ENCODE measurements at places on chromosomes 1 and 21. TPM values are rescaled to one million over a fixed set of nuclear protein-coding genes. Genes with fewer than 3 reads are reported as not detected.

DNA sequence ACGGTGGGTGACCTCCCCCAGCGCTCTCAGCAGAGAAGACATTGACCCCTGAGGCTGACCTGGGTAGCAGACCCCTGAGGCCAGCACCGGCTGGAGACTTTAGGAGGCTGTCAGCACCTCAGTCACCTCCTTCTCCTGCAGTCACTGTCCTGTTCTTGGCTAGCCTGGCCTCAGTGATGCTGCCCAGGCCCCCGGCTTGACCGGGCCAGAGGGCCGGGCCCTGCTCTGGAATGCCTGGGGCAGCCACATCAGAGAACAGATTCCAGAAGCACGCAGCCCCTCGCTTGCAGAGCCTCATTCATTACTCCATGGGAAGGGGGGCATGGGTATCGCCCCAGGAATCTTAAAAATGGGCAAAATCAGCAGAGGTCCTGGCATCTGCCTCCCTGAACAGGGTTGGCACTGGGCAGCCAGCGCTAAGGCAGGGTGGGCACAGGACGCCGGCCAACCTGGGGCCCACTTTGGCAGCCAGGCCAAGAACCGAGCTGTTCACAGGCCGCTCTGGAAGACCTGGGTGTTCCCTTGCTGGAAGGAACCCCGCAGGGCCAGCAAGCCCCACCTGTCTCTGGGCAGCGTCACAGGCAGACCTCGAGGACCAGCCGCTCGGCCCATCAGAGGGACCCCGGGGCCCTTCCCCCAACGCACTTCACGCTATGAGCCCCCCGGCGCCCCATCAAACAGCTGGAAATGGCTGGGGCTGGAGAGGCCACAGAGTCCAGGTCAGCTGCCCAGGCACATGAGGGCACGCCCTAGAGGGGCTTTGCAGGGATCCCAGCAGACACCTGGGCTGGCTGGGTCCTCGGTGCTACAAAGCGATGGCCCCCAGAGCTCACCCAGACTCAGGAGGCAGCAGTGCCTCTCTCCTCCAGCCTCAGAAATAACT lies 45.1 kb downstream of the MEGF6 start:
- no peak for DNase-seq

GRCh38 chr1:115060501-115060900 lies 28.8 kb downstream of the TSPAN2 start:
- no peak for DNase-seq

Gene RUNX1
- 4.3 TPM for total RNA-seq

DNA sequence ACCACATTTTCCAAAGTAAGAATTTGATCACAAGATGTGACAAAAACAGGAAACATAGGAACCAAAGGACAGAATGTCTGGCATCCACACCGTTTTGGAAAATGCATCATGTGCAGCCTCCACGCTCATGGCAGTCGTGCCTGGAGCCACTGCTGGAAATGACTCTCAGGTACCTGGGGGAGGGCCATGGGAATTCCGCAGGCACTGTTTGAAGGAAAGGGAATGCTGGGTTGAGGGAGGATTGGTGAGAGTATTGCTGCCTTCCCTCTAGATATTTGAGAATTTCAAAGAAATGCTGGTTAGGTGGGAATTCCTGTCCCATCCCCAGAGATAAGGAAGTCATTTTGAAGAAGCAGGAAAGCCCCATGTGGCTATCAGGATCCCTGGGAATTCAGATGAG lies 10.8 kb downstream of the SLAMF1 start:
- DNase-seq, result no peak

DNA sequence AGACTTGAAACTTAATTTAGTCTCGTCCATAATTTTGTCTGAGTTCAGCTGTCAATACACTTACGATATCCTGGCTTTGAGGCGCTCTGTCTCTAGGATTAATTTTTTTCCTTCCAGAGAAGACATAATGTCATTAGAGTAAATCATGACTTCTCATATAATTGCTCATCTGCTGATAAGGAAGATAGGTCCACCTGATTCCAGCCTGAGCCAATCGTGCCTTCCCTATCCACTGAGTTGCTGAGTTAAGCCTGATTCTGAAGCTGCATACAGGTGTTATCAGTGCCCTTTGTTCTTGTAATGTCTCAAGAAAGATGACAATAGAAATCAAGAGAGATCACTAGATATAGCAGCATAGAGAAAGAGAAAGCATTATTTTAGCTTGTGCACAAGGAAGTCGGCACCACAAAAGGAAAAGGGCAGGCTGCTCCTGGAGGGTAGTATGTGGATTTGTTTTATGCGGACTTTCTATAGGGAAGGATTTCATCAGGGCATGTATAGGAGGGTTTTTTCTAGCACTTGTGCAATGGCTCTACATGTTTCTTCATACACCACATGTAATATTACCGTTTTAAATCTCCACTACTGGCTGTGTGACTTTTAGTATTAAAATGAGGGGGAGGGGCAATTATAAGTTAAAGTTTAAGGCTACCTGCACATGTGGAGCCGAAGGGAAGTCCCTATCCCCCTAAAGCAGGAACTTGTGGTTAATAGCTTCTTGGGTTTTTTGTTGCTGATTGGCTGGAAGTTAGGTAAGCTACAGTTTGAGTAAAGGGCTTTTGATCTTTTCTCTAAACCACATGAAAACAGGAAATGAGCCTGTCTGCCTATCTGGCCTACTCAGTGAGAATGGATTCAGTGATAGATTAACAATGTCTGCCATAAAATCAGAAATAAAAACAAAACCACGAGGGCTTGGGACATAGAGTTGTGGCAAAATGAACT lies 133.4 kb downstream of the PLPPR5 start:
- DNase-seq, result no peak

DNA sequence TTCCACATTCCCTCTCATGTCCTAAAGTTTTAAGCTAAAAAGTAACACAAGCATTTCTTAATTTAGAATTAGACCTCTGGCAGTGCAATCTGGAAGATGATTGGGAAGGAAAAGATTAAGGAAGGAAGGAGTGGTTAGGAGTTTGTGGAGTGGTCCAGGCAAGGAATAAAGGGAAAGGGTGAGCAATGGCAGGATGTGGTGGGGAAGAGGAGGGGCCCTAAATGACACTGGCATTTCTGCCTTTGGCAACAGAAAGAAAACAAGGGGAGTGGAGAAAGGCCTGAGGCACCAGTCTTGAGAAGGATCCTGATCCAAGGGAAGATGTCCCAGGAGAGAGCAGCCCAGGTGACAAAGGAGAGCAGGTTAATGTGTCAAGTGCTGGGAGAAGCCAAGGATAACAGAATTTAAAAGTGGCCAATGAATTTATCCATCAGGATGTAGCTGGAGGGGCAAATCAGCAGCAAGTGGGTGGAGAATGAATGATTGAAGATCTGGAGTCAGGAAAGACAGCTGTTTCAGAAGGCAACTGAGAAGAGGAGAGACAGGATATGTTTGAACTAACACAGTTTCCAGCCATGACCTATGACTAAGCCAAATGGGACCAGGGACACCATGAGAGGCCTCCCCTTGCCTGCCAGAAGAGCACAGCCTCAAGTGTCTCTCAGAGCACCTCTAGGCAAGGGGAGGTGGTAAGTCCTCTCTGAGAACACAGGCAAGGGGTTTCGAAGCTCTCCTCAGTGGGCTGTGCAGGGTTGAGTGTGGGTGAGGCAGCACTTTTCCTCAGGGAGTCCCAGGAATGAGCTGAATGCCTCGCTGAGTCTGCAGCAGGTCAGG lies 20.9 kb upstream of the LY9 start:
- DNase-seq, result no peak

Gene TRIM63
- 0.20 TPM for total RNA-seq

GRCh38 chr1:200334661-200335256 lies 75.1 kb downstream of the ZNF281 start:
- no peak for DNase-seq

- no peak for DNase-seq
Measured at GRCh38 chr21:29236201-29236600, 62.5 kb upstream of the BACH1 start.

GRCh38 chr21:32044205-32045180 lies 171.7 kb downstream of the HUNK start:
- DNase-seq, result no peak

Gene AVPR1B
- total RNA-seq, result not detected

DNA sequence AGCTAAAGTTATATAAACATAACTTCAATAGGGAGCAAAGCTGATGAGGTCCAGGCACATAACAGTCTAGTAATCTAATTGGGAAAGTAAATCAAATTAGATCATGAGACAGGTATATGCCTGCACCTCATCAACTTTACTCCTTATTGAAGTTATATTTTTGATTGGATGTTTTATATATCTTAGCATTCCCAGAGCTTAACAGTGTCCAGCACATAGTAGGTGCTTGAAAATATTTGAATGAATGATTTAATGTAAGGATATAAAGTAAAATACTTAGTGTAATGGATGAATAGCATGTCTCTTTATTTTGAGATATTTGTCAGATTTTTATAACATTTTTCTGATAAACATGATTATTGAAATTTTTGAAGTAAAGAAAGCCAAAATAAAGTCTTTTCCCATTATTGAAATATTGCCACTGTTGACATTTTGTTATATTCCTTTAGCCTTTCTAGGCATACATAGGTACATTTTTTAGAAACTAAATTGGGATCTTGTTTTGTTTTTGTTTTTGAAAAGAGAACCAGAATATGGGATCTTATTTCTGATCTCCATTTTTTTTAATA lies 2.8 kb downstream of the CDC7 start:
- DNase-seq, result no peak

Gene BEST4
- total RNA-seq, result 0.10 TPM

GRCh38 chr1:18792747-18793146 lies 66.7 kb downstream of the TAS1R2 start:
- DNase-seq, result no peak

DNA sequence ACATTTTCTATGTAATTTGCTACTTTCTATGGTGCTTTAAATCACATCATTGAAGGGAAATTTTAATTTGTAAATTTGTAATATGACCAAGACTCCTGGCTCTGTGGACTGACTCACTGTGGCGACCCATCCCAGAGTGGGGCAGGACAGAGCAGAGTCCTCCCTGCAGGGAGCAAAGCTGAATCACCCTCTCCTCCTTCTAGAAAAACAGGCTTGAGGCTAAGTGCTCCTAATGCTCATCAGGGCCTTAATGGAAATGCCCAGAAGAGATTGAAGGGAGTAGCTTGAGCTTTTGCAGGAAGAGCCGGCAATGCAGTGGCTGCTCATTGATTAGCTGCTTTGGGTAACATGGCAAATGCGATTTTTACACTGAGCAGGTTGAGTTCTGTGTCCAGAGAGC lies 16.8 kb downstream of the S100A10 start:
- DNase-seq, result no peak

GRCh38 chr21:27636656-27637055 lies 669.8 kb upstream of the ADAMTS5 start:
- no peak for DNase-seq

DNA sequence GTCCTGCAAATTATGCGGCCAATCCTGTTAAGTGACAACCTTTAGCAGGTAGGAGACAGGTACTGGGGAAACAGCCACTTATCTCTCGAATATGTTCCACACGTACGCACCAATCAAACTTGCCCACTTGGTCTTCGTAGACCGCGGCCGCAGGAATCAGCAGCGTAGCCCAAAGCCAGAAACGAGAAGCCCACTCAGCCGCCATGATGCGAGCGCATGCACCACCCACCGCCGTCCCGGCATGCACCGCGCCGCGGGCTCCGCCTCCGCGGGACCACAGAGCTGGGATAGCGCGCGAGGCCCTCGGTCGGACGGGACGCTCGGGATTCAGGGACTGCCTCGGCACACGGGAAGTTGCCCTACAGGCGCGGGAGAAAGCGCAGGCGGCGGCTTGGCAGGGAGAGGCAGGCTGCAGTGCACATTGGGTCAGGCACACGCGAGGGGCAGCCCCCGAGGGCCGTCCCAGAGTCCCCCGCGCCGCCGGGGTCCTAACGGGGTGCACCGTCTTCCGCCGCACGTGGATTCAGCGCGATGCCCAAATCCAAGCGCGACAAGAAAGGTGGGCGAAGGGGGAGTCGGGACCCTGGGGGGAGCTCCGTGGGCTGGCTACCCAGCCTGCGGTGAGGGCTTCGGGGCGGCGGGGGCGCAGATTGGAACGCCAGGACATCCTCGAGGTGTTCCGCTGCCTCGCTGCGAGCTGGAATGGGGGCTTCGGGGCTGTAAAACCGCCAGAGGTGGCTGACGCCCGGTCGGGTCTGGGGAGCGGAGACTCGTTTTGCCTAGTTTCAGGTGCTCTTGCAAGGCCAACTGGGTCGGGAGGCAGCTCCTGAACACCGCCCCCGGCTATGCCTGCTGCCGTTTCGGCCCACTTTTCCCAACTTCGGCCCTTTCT lies at the start of the genes EMC1 and MRTO4:
Gene EMC1 (minus strand): TSS at position 220 of the 892 bp plus-strand sequence. CDS start 15 bp downstream, at position 205.
Gene MRTO4 (plus strand): TSS at position 501 of the 892 bp plus-strand sequence. CDS start 31 bp downstream, at position 532.
- DNase-seq, result peak; percentile 89

Gene LMNA
- 120 TPM for total RNA-seq

DNA sequence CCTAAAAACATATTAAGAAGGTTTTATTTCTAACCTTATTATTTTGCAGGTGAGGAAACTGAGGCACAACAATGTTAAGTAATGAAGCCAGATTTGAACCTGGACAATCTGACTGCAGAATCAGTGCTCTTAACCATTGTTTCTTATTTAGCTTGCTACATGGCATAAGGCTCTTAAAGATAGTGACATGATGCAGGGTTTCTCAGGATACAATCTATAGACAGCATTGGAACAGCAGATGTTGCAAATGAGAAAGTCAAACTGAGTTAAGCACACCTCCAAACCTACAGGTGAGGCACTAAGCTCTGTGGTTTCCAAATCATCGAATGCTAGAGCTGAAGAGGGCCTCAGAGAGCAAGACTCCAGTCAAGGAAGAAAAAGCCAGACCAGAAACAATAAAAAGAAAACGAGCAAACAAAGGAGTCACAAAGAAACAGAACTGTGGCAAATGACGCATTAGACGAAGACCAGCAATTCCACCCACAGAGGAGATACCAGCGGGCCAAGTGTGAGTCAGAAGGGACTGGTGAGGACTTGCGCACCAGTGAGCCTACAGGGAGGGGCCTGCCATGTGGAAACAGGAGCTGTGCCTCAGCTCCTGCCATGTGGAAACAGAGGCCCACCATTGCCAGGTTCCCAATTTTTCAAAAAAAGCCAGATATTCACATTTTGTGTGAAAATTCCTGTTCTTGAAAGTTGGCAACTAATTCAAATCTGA lies 14.4 kb downstream of the CD58 start:
- no peak for DNase-seq

GRCh38 chr1:27571439-27572018 lies 32.4 kb downstream of the AHDC1 start:
- DNase-seq, result no peak

Gene SYTL1
- 0.81 TPM for total RNA-seq

- DNase-seq, result no peak
Measured at GRCh38 chr1:39925721-39926342, 24.1 kb upstream of the MYCL start.

Gene CYP4X1
- total RNA-seq, result 2.4 TPM

Gene S100A9
- total RNA-seq, result 36.3 TPM

Measured in left lobe of liver (tissue), 2 donors.